Activated naive CD4-positive, alpha-beta T cell treated with anti-CD3 and anti-CD28 coated beads, Interleukin-2, amount 10 ng/mL, durations not matched to agents 5 hours and 36 hours (primary cell): ENCODE measurements at places on chromosomes 12 and 14. TPM values are rescaled to one million over a fixed set of nuclear protein-coding genes. Genes with fewer than 3 reads are reported as not detected.

The CATSPERB gene
- 3.3 TPM for total RNA-seq

The GLIPR1L2 gene
- total RNA-seq = 0.30 TPM

The MYBPC1 gene
- not detected for total RNA-seq

The CD163L1 gene
- total RNA-seq = not detected

The RILPL1 gene
- 1.1 TPM for total RNA-seq

The KRT76 gene
- total RNA-seq = not detected

The NANOG gene
- not detected for total RNA-seq

The CNTN1 gene
- not detected for total RNA-seq

The CINP gene
- total RNA-seq = 30.0 TPM

The TAS2R46 gene
- total RNA-seq = 0.94 TPM
